ENCODE measurements at places on chromosomes 12 and 14.

- no peak for DNase-seq
Observed at GRCh38 chr14:50010752-50011151, 105.6 kb downstream of the VCPKMT start.

GRCh38 chr12:104685366-104685765 lies 228.6 kb downstream of the CHST11 start:
- DNase-seq = no peak

DNA sequence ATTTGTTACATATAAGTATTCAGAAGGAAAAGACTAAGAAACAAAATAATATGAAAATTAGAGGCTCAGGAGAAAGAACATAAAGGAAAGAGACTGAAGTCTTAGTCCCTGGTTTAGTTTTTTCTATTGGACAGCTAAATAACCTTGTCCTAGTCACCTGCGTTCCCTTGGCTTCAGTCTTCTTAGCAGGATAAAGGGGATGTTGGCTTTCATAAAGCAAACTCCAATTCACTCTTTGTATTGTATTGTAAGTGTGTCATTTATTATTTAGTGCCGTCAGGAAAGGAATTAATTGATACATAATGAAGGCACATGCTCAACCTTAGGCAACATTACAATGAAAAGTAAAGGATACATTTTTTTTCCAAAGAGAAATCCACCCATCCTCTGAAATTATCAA lies 190.3 kb upstream of the PPFIA2 start:
- DNase-seq = no peak

GRCh38 chr12:14841761-14842160 lies 1.6 kb downstream of the ART4 start:
- DNase-seq = no peak

All from NCI-H226 (cell line).